ENCODE measurements at places on chromosomes 1 and 21.

- no peak for DNase-seq
These were observed 12.9 kb upstream of the CHI3L1 start for GRCh38 chr1:203199481-203199815.

GRCh38 chr1:113276507-113276906 is 113.8 kb upstream of the MAGI3 start:
- DNase-seq: no peak

GRCh38 chr1:177596485-177596884 is 373.4 kb downstream of the SEC16B start:
- no peak for DNase-seq

- DNase-seq: no peak
These were observed 52.5 kb downstream of the CDC7 start for GRCh38 chr1:91553177-91553591.

- no peak for DNase-seq
These were observed 574.7 kb downstream of the MATN1 start for GRCh38 chr1:30148676-30149075.
